Foreskin keratinocyte (primary cell): ENCODE measurements at places on chromosomes 1 and 21. TPM values are rescaled to one million over a fixed set of nuclear protein-coding genes. Genes with fewer than 3 reads are reported as not detected.

- DNase-seq = peak; percentile 29
Measured at GRCh38 chr1:153563483-153563901, 2.2 kb downstream of the S100A2 start.

- no peak for DNase-seq
Measured at GRCh38 chr21:42071146-42071737, at the start of gene UMODL1. Gene UMODL1, plus strand, starts transcription at chr21:42071317. Its CDS starts 0 bp downstream, at chr21:42071317.

DNA sequence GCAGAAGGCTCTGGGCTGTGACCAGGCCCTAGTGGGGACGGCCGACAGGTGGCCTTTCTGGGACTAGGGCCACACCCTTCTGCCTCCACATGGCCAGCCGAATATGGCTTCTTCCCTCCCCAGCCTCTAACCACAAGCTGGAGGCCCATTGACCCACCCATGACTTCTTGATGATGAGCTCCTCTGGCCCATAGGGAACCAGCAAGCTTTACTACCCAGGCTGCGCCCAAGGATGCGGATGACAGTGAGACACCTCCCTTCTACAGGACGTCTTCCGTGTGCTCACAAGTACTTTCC, 41.0 kb downstream of the LDLRAD2 start:
- no peak for DNase-seq

- DNase-seq = peak; percentile 20
Measured at GRCh38 chr1:200971955-200972711, 51.4 kb downstream of the KIF21B start.

- DNase-seq = no peak
Measured at GRCh38 chr1:6212193-6212959, 6.5 kb downstream of the RNF207 start.

Gene WASF2
- 49.9 and 53.9 TPM in 2 replicates for total RNA-seq

GRCh38 chr1:14921057-14921456, 232.5 kb upstream of the TMEM51 start:
- DNase-seq = no peak

GRCh38 chr1:190752131-190752530, 274.5 kb upstream of the BRINP3 start:
- DNase-seq = no peak

Gene TNFRSF8
- 0.07 TPM in 2 replicates for total RNA-seq

GRCh38 chr1:211377539-211378450, 51.2 kb downstream of the TRAF5 start:
- DNase-seq = no peak

DNA sequence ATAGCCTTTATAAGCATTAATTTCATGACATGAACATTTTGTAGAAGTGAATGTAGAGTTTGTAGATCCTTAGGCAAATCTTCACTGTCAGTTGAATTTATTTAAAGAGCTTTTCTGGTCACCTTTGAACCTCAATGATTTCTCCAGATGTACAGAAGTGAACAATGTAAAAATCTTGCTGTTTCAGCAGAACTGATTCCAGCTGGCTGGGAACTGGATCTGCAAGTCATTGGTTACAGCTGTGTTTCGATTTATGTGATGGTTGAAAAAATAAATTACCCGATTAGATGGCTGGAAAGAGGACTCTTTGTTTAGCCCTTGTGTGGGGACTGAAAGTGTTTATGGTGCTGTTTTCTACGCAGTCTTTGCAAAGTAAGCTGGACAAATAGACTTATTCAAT, 849.8 kb downstream of the USP25 start:
- DNase-seq = no peak

Gene DNASE2B
- total RNA-seq = not detected in 2 replicates

DNA sequence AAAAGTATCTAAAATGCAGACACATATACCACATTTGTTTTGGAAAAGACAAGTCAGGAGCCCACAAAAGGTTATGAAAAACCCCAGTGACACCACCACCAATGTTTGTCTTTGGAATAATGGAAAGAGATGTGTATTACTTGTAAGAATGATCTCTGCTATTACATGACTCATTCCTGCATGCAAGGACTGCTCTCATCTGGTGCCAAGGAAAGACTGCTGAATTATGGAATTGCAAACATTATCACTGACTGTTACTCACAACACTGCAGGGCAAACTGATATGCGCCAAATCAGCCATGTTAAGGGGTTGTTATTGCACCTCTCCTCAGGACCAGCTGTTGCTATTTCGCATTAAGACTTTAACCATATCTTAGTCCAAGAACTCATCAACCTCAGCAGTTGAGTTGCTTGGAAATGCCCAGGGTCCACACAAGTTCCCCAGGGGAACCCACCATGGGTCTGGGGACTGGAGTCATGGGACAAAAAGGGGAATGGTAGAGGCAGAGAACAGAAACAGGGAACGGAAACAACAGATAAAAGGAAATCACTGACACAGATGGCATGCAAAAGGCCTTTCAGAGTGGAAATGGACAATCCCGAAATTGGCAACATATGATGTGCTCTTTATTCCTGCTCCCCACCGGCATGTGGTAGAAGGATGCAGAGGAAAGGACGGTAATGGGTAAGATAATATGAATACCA, 34.4 kb downstream of the CAPZB start:
- DNase-seq = peak; percentile 78

- no peak for DNase-seq
Measured at GRCh38 chr1:95770581-95770980, 536.6 kb downstream of the RWDD3 start.

Gene COPA
- 116 and 147 TPM in 2 replicates for total RNA-seq

Gene RCC2
- 115 and 118 TPM in 2 replicates for total RNA-seq

DNA sequence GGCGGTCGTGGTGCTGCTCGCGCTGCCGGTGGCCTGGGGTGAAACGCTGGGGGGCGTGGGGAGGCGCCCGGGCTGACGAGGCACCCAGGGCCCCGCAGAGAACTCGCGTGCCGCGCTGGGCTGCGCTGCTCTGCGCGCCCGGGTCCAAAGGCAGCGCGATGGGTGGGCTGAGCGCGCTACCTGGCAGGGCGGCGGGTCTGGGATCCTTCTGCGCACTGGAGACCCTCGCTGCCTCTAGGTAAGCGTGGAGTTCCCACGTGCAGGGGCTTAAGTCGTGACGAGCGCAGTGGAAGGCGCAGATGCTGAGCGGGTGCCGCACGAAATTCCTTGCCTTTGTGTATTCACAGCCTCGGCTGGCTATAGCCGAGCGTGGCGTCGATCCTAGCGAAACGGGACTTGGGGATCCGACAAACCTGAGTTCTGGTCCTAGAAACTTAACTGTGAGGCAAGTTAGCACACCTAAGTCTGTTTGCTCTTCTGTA, 24.6 kb downstream of the CR1L start:
- DNase-seq = no peak

Gene TIPRL
- total RNA-seq = 35.9 and 37.0 TPM in 2 replicates

Gene C4BPA
- not detected in 2 replicates for total RNA-seq

Gene CTSS
- total RNA-seq = 4.6 and 5.0 TPM in 2 replicates

DNA sequence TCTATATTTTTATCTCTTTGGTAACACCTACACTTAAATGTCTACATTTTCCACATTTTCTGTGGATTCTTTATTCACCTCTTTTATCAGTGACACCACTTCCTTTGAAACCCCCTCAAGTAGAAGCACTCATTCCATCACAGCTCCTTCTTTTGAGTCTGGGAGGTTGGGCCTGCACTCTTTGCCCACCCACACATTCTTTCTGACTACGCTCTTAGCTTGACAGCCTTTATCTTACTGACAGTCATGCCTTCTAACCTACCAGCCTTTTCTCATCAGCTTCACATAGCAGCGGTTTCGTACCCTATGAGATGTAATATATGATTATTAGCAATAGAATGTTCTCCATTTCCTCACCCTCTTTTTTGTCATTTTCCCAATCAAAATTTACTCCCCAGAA, 151.9 kb downstream of the TNFSF18 start:
- DNase-seq = no peak

GRCh38 chr1:21295002-21295401, 4.7 kb upstream of the ECE1 start:
- DNase-seq = no peak

GRCh38 chr1:77084457-77084856, 134.8 kb downstream of the PIGK start:
- no peak for DNase-seq

GRCh38 chr1:236467327-236467641, 56.5 kb upstream of the LGALS8 start:
- no peak for DNase-seq

Gene COL8A2
- 0.68 and 0.78 TPM in 2 replicates for total RNA-seq

- DNase-seq = no peak
Measured at GRCh38 chr1:39657402-39657801, 14.5 kb downstream of the NT5C1A start.

Gene SLC45A3
- 5.1 TPM in 2 replicates for total RNA-seq

DNA sequence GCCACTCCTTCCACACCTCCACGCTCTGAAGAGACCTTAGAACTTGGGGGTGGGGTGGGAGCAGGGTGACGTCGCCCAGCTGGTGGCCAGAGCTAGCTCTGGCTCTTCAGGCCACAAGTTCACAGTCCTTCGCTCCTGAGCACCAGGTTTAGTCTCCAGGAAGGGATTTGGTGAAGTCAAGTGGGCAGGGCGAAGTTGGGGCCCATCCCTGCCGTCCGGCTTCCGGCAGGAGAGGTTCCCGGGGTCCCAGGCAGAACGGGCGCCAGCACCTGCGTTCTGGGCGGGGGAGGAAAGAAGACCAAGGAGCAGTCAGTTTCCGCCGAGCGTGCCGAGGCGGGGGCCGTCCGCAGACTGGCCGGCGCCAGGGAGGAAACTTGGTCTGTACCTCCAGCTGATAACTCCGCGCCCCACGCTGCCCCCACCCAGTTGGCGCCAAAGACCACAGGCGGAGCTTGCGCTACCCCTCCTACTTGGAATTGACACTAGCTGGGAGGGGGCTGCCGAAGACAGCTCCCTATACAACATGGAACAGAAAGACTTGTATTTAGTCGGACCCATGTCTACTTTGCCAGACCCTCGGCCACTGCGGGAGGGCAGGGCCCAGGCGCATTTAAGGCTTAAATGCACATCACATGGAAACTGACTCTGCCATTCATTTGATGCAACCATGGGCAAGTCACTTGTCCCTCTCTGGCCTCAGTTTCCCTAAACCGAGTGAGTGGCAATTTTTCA, 995 bp downstream of the ID3 start:
- DNase-seq = peak; percentile 10

Gene NR0B2
- total RNA-seq = not detected in 2 replicates

- DNase-seq = peak; percentile 22
Measured at GRCh38 chr1:219352961-219353651, 179.4 kb downstream of the LYPLAL1 start.

DNA sequence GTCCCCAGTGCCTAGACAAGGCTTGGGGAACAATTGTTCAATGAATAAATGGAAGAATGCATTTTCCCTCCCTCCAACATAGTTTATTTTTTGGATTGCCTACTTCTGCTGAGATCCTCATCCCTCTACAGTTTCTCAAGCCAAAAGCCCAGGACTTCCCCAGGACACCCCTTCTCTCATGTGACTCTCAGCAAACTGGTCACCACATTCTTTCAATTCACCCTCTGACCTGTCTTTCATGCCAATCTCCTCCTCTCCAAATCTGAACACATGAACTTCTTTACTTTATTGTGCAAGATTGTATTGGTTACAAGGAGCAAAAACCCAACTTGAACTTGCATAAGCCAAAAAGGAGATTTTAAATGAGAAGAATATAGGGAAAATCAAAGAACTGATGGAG, 103.2 kb upstream of the JUN start:
- DNase-seq = no peak

GRCh38 chr1:91742848-91743292, 143.1 kb downstream of the TGFBR3 start:
- no peak for DNase-seq

GRCh38 chr1:174768949-174769348, 230.8 kb upstream of the CACYBP start:
- no peak for DNase-seq

Gene PSRC1
- 26.6 and 33.5 TPM in 2 replicates for total RNA-seq

Gene OR2M3
- total RNA-seq = not detected in 2 replicates

Gene RPTN
- 0.04 and 0.07 TPM in 2 replicates for total RNA-seq

DNA sequence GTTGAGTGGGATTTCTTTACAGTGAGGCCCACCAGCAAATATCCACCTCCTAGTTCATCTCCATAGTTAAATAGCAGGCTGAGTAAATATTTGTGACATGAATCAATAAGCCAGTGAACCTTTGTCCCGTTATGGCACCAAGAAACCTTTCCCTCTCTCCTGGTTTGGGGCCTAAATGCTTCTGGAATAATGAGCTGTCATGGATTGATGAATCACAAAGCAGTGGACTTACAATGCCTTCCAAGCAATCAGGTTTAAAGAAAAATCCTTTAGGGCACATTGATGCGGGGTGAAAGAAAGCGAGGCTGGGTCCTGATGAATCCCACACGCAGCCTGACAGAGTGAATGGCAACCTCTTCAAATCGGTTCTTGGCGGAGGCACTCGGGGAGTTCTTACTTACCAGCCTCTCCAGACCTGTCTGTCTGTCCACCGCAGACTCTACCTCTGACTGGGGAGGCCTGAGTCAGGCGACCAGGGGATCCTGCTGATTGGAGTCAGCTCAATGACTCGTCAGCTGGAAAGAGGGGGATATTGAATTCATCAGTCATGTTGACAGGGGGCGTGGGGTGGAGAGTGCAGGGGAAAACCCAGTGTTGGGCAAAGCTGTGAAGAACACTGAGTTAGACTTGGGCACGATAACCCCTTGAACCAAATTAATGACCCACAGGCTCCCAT, 247.3 kb downstream of the PLPP3 start:
- DNase-seq = no peak

DNA sequence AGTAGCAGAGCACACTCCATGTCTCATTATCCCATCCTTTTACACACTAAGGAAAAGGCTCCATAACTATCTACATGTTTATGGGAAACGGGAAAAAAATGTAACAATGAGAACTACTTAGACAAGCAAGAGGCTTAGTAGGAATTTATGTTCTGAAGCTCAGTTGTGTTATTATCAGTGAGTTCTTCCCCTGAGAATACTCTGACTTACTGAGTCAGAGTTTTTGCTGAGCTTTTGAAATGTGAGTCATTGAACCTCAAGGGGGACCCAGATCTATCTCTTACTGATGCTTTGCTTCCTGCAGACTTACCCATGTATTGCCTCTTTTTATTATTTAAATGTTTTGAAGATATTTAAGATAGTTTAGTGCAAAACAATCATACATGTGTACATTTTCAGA, 20.1 kb downstream of the CFHR5 start:
- DNase-seq = no peak
